ENCODE measurements at places on chromosomes 4 and X. TPM values are rescaled to one million over a fixed set of nuclear protein-coding genes. Genes with fewer than 3 reads are reported as not detected.

Gene GATA1
- not detected for total RNA-seq

Gene H2BW2
- not detected for total RNA-seq

Gene TMEM35A
- total RNA-seq, result 1.0 TPM

Gene RTL5
- total RNA-seq, result 7.1 TPM

Gene ATOH1
- total RNA-seq, result not detected

Gene TMSB4X
- total RNA-seq, result 3,590 TPM

Gene CXCL3
- 1.5 TPM for total RNA-seq

Gene CTAG1B
- not detected for total RNA-seq

Gene CT45A2
- total RNA-seq, result not detected

Gene CC2D2A
- 47.9 TPM for total RNA-seq

GRCh38 chrX:129000018-129000417, 523.3 kb downstream of the SMARCA1 start:
- no peak for DNase-seq

DNA sequence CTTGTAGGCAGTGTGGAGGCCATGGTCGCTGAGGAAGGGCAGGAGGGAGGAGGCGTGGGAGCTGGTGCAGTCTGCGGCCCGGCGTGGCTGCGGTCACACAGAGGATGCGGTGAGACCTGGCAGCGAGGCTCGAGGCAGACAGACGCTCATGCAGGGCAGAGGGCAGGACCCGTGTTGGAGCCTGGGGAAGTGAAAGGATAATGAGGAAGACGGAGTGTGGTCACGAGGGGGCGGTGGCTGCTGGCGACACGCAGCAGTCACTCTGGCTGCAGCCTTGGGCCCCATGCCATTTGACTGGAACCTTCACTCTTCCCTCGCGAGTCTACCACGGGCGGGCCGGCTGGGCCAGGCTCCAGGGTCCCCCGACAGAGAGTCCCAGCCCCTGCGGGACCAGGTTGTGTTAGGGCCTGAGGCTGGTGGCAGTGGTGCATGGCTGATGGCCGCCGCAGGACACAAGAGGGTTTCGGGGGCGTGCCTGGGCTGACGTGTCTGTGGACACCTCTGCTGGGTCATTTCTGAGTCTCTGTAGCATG, 68.8 kb upstream of the HGFAC start:
- peak; percentile 43 for DNase-seq

GRCh38 chr4:6453688-6453990, 18.8 kb downstream of the PPP2R2C start:
- no peak for DNase-seq

- peak; percentile 12 for DNase-seq
Observed at GRCh38 chrX:79366873-79367749, at the start of gene ITM2A. Gene ITM2A (minus strand): TSS chrX:79367334. CDS start chrX:79367215, 119 bp downstream.

GRCh38 chr4:5217421-5217820, 166.1 kb downstream of the STK32B start:
- DNase-seq, result no peak

DNA sequence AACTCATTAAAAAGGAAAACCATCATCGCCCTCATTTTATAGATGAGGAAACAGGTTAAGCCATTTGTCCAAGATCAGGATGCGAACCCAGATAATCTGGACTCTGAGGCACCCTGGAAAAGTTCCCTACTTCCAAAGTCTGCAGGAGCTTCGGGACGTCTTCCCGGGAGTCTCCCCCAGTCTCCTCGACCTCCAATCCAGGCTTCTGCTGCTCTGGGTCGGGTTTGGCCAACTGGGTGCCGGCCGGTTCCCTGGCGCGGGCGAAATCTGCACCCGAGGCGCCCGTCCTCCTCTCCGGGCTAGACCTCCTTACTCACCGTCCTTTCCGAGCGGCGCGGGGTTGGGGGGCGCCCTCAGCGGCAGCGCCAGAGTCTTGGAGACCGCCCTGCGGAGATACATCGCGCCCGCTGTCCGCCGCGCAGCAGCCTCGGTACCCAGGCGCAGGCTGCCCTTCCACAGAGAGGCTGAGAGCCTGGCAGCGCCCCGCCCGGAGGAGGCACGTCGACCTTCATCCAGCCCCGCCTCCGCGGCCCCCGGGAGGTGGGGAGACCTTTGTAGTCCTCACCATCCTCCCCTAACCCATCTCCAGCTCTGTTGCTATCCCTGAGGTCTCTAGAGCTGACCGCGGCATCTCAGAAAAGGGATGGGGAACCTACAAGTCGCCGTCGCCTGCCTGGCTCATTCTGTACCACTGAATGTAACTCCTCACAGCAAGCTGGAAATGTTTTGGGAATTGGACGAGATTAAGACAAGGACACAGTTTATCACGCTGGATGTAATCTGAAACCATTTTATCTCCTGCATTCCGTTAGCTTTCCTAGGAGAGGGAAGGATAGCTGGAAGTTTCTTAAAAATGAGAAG, at the start of gene MGARP:
TSS of gene MGARP (minus strand) at position 466 of the 861 bp plus-strand sequence. CDS start at position 399, 67 bp downstream.
- DNase-seq, result no peak

DNA sequence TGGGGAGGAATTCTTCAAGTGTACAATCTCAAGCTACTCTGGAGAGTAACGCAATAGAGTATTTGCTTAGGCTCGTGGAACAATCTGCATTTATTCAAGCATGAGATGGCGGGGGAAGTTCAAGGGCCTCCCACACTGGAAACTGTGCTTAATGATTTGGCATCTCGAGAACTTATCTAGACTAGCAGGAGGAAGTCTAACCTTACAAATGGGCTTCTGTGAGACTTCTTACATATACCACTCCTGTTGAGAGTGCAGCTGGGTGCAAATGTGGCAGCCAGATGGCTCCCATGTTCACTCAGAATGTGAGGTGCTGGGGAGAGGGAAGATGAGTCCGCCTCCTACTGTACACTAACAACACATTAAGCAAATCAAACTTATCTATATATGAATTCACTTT, 29.3 kb upstream of the PTPN13 start:
- no peak for DNase-seq

DNA sequence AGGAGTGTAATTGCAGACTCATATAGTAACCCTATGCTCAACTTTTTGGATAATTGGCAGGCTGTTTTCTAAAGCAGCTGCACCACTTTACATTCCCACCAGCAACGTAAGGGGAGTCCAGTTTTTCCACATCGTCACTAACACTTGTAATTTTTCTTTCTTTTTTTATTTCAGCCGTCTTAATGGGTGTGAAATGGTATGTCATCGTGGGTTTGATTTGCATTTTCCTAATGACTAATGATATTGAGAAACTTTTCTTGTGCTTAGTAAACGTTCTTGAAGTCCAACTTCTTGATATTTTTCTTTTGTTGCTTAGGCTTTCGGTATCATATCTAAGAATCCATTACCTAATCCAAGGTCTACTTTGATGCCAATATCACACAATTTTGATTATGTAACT, 95.3 kb upstream of the IL1RAPL1 start:
- no peak for DNase-seq

GRCh38 chrX:40282946-40283660, 185.3 kb upstream of the BCOR start:
- DNase-seq, result no peak

DNA sequence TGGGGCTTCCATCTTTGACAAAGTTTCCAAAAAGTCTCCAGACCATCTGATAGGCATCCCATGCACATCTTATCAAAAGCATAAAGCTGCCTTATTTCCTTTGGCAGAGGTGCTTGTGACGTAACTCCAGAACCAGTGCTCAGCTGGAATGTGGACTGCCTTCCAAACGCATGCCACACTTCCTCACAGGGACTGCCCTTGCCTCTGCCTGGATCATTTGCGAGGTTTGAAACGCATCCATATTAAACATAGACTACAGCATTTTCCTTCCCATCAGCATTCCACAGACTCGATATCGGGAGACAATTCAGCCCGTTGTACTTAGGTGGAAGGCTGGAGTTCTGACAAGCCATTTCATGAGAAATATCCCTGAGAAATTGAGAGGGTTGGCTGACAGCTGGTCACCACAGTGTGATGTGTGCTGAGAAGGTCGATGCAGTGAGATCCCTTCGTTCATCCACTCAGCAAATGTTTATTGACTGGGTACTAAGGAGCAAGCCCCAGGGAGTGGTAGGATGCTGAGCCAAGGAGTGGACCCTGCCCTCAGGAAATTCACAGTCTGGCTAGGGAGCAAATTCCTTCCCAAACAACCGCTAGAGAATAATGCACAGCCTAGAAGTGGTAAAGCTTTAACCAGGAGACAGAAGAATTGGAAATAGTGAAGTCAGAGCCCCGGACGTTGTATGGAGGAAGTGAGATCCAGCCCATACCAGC, 376.0 kb downstream of the BCOR start:
- no peak for DNase-seq

DNA sequence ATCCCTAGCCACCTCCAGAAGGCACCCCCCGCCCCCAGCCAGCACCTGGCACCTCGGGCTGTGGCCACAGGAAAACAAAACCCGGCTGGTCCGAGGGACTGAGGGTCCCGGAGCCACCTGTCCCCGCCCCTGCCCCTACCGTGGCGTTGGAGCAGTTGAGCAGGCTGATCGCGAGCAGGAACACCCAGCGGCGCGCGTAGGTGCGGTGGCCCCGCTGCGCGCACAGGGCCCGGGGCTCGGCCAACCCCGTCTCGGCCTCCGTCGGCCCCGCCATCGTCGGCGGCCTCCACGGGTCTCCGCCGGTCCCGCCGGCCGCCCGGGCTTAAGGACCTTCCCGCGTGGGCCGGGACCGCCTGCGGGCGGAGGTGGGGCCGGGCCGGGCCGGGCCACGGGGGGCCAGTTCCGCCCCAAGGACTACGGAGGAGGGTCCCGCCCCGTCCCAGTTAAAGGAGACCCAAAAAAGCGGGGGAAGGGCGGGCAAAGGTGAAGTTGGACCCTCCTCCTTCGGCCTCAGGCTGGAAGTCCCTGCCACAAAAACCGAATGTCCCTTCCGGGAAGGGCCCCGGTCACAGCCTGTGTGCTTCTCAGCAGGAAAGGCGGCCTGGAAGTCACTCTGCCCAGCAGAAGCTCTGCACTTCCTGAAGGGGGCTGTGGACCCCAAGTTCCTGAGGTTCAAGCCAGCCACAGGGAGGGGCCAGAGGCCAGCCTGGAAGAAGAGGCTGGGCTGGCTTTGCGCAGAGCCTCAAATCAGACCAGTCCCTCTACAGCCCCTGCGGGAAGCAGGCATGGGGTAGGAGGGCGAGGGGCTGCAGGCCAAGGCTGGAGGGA, at the start of gene SLC49A3:
TSS of gene SLC49A3 (minus strand) at position 298 of the 828 bp plus-strand sequence. CDS start at position 274, 24 bp downstream.
- no peak for DNase-seq

- DNase-seq, result no peak
Observed at GRCh38 chr4:108674356-108674977, 24.1 kb downstream of the OSTC start.

DNA sequence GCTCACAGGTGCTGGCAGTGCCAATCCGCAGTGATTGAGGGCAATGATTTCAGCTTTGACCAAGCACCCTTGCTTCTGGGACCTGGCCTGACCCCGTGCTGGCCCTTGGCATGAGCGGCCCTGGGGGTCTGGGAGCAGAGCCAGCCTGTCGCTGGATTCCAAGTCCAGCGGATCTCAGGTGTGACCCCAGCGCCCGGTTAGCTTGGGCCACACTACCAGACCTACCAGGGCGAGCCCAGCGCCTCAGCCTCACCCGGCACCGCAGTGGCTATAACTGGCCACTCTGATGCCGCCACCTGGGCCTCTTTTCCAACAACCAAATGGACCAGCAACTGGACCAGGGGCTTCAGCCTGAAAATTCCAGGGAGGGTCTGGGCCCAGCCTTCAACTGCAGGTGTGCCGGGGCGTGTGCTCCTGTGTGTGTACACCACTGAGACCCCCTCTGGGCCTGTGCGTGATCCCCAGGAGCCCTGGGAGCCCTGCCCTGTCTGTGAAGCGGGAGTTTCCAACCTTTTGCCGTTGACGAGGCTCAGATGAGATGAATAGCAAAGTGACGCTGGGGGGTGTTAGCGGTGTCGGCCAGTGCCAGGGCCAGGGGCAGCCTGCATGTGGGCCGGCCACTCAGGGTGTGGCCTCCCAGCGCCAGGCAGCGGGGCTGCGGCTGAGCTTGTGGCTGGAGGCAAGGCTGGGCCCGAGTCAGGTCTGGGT, 658 bp downstream of the SH3TC1 start:
- DNase-seq, result no peak

GRCh38 chr4:73621357-73621756, 1.1 kb upstream of the RASSF6 start:
- DNase-seq, result no peak

GRCh38 chrX:40176351-40177116, 78.8 kb upstream of the BCOR start:
- DNase-seq, result no peak

- no peak for DNase-seq
Observed at GRCh38 chr4:61203436-61203790, 3.3 kb downstream of the ADGRL3 start.

- no peak for DNase-seq
Observed at GRCh38 chrX:53383376-53384076, 38.9 kb downstream of the SMC1A start.

GRCh38 chrX:24377911-24378468, 17.6 kb downstream of the SUPT20HL1 start:
- no peak for DNase-seq

DNA sequence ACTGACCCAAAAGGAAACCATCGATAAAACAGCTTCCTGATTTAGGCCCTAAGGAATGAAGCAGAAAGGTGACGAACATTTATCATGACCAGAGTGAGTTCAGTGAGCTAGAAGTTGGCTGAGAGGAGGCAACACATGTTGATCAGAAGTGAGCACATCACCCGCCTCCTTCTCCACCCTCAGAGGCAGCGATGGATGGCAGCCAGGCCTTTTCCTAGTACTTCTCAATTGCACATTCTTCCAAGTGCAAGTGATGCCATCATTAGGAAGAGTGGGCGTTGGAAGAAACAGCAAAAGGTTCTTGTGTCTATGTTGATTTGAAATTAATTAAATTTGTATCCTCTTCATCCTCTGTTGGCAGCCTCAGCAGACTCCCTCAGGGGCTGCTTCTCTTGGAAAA, 51.7 kb downstream of the TMEM154 start:
- DNase-seq, result peak; percentile 44

GRCh38 chr4:19492606-19493005, 759.1 kb upstream of the SLIT2 start:
- no peak for DNase-seq

GRCh38 chr4:114209584-114209983, 230.1 kb upstream of the ARSJ start:
- no peak for DNase-seq

Data from tibial nerve (tissue), 4 donors.